ENCODE measurements at places on chromosomes 5 and 9.

- no peak for DNase-seq
Measured at GRCh38 chr9:97176206-97176605, 131.3 kb upstream of the CCDC180 start.

DNA sequence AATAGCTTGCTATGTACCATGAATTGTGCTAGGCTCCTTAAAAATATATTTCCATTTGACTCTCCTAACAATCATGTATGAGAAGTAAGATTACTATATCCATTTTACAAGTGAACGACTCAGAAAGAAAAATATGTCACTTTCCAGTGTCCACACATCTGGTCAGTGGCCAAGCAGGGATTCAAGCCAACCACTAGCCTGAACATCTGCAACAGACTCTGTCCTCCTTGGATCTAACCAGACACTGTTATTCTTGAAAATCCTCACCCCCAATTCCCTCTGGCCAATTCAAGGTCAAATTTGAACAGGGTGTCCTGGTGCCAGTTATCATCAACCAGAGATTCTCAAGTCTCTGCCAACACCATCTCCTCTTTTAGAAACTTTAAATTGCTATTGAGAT lies 344.1 kb upstream of the WWC1 start:
- DNase-seq, result no peak

DNA sequence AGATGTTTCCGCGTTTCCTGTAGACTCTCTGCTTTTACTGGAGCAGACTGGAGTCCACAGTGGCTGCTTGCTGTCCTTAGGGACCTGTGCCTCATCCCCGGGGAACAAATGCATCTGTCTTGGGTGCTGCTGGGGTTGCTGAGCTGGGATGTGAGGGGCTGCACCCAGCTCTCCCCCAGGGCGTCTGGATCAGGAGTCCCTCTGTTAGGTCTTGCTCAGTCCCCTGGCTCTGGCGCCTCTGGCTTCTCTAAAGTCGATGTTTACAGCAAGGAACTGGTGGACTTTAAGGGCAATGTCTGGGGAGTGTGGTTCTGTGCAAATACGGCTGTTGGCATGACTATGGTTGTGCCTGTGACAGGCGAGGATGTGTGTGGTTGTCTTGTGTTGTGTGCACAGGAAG lies 91.4 kb downstream of the CACNA1B start:
- DNase-seq, result no peak

GRCh38 chr5:140295414-140295813 lies 7.5 kb downstream of the PFDN1 start:
- no peak for DNase-seq

DNA sequence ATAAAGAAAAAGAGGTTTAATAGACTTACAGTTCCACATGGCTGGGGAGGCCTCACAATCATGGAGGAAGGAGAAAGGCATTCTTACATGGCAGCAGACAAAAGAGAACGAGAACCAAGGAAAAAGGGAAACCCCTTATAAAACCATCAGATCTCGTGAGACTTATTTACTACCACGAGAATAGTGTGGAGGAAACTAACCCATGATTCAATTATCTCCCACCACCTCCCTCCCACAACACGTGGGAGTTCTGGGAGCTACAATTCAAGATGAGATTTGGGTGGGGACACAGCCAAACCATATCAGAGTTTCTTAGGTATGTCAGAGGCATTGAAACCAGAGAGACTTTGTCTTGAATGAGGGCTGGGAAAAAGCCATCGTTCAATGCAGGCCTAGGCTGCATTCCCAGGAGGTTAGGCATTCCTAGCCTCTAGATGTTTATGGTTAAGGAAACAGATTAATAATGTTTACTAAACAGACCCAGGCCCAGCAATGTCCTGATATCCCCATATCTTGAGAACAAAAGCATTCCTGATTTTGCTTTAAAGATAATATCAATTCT lies 7.5 kb upstream of the PAIP1 start:
- no peak for DNase-seq

- no peak for DNase-seq
Measured at GRCh38 chr5:448061-448765, 5.2 kb downstream of the EXOC3 start.

GRCh38 chr9:9920425-9921060 lies 692.3 kb downstream of the PTPRD start:
- DNase-seq, result no peak

DNA sequence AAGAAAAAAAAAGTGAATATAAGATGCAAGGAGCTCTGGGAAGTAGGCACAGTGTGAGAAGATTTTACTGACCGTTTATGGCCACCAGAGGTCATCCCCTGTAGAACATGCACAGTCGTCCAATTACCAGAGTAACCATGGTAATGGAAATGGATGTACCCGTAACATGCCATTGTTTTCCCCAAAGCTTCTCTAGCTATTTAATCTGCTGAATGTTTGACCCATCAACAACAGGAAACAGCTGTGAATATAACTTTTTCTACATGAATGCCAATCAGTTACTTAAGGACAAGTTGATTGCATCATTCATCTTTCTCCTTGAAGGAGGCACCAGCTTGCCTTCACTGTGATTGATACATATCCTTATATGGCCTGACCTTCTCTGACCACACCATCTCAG lies 1967.0 kb upstream of the CDH9 start:
- DNase-seq, result no peak

GRCh38 chr5:98314292-98314691 lies 459.2 kb upstream of the RGMB start:
- no peak for DNase-seq
